ENCODE measurements at places on chromosomes 6 and 20. TPM values are rescaled to one million over a fixed set of nuclear protein-coding genes. Genes with fewer than 3 reads are reported as not detected.

LY6G6F gene
- 1.4 TPM for total RNA-seq

SDC4 gene
- total RNA-seq = 1.5 TPM

- DNase-seq = no peak
- H3K27me3 ChIP-seq = no peaks in the 10 kb centered on the region
- no peak overlapping the region for H3K27ac ChIP-seq
- H3K4me1 ChIP-seq = no peaks in the 10 kb centered on the region
These were observed 37.9 kb upstream of the RNF24 start for GRCh38 chr20:4053071-4053919.

DNA sequence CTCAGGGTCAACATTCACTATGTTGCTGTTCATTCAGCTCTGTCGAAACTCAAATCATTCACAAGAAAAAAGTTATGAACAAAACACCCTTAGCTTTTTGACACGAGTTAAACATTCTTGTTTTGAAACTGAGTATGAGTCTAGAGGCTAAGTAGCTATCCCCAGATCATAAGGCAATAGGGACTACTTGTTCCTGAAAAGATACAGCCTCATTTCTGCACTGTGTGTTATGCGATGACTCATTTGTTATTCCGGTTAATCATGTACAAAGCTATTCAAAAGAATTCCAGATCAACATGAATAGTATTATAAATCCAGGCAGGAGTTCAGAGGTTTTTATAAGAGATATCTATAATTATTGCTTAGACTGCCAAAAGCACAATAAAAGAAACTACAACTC is 908.0 kb downstream of the QKI start:
- no peak for DNase-seq
- H3K27ac ChIP-seq = no peak overlapping the region
- H3K4me1 ChIP-seq = no peaks in the 10 kb centered on the region
- H3K36me3 ChIP-seq = no peaks in the 10 kb centered on the region
- H3K27me3 ChIP-seq = no peaks in the 10 kb centered on the region
- no peak overlapping the region for H3K4me3 ChIP-seq

GRCh38 chr6:19424853-19425252 is 412.3 kb upstream of the ID4 start:
- no peak overlapping the region for H3K4me3 ChIP-seq
- H3K27ac ChIP-seq = no peak overlapping the region
- no peak for DNase-seq
- H3K27me3 ChIP-seq = no peaks in the 10 kb centered on the region
- H3K4me1 ChIP-seq = no peaks in the 10 kb centered on the region

DNA sequence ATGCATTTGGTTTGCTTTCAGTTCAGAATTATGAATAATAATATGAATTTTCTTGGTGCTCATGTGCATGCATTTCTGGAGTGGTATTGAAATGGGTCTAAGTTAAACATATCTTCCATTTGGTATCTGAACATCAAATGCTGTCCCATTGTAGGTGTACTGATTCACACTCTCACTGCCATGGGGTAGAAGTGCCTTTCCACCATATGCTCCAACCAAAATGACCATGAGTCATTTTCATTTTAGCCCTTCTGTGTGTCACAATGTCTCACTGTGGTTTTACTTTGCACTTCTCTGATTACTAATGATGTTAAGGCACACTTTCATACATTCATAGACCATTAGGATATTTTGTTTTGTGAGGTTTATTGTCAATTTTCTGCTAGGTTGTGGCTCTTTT is 211.9 kb downstream of the HAO1 start:
- no peaks in the 10 kb centered on the region for H3K27me3 ChIP-seq
- H3K36me3 ChIP-seq = no peaks in the 10 kb centered on the region
- no peaks in the 10 kb centered on the region for H3K4me1 ChIP-seq
- DNase-seq = no peak
- H3K4me3 ChIP-seq = no peak overlapping the region

DNA sequence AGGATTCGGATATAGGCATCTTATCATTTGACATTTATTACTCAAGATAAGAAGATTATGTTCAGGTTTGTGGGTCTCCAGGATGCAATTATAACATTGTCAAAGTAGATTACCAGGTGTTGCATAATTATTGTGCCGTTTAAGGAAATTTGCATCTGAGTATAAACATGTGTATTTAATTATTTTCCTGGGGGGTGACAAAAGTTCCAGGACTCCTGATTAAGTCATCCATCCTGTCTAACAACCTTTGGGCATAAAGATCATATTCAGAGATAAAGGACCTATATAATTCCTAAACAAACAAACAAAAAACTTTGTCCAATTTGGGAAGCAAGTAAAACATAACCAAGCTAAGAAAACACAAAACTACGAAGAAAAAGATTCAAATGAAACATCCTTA is 3.3 kb upstream of the PPP1R14C start:
- no peak for DNase-seq
- H3K4me3 ChIP-seq = no peak overlapping the region
- peaks cover 18% of the 10 kb centered on the region for H3K27me3 ChIP-seq
- H3K4me1 ChIP-seq = peaks cover 20% of the 10 kb centered on the region
- no peaks in the 10 kb centered on the region for H3K36me3 ChIP-seq

DNA sequence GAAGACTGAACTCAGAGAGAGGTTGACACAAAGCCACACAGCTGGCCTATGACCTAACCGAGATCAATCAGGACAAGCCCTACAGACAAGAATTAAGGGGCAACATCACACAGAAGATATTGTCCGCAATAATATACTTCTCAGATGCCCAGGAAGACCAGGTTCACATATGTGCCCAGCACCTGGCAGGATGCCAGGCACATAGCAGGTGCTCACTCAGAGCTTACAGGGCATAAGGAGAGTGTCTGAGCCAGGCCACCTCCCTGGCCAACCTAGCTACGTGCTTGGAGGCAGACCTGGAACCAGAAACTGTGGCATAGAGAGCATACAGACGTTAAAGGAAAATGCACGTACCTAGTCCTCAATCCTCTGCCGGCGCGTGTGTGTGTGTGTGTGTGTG is 87.0 kb upstream of the LRFN2 start:
- H3K27ac ChIP-seq = no peak overlapping the region
- H3K4me1 ChIP-seq = no peaks in the 10 kb centered on the region
- DNase-seq = no peak
- H3K27me3 ChIP-seq = no peaks in the 10 kb centered on the region
- no peak overlapping the region for H3K4me3 ChIP-seq
- H3K36me3 ChIP-seq = no peaks in the 10 kb centered on the region

GRCh38 chr6:165109011-165109410 is 200.4 kb downstream of the C6orf118 start:
- H3K4me3 ChIP-seq = no peak overlapping the region
- H3K4me1 ChIP-seq = no peaks in the 10 kb centered on the region
- DNase-seq = no peak
- no peaks in the 10 kb centered on the region for H3K27me3 ChIP-seq
- H3K27ac ChIP-seq = no peak overlapping the region

DNA sequence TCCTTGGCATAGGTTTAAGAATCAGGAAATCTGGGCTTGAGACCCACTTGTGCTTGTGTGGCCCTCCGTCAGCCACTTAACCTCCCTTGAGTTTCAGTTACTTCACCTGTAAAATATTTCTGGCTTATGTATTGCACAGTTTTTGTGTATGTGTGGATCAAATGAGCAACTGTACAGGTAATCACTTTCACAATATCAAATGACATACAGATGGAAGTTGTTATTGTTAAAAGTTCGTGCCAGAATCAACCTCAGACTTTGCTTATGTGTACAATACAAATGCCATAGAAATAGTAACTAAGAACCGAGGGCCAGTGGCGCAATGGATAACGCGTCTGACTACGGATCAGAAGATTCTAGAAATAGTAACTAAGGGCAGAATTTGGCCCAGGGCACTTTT is 65.6 kb upstream of the KIF13A start:
- no peak overlapping the region for H3K27ac ChIP-seq
- H3K36me3 ChIP-seq = no peaks in the 10 kb centered on the region
- H3K4me1 ChIP-seq = no peaks in the 10 kb centered on the region
- H3K27me3 ChIP-seq = no peaks in the 10 kb centered on the region
- no peak for DNase-seq

DNA sequence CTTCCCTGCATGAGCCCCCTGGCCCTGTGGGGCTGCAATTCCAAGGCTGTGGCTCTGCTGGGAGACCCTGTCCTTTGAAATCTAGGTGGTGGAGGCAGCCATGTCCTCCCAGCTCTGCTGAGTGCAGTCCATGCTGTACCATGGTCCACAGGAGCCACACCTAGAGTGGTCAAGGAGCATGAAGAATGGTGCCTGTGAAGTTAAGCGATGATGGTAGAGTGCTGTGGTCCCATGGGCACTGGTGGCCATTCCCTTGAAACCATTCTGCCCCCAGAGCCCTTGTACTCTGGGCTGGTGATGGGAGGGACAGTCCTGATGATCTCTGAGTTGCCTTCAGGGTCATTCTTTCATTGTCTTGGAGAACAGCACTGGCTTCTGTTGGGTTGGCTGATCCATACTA is 55.3 kb downstream of the EFCAB8 start:
- H3K4me3 ChIP-seq = no peak overlapping the region
- DNase-seq = no peak
- no peaks in the 10 kb centered on the region for H3K4me1 ChIP-seq
- no peaks in the 10 kb centered on the region for H3K27me3 ChIP-seq

DNA sequence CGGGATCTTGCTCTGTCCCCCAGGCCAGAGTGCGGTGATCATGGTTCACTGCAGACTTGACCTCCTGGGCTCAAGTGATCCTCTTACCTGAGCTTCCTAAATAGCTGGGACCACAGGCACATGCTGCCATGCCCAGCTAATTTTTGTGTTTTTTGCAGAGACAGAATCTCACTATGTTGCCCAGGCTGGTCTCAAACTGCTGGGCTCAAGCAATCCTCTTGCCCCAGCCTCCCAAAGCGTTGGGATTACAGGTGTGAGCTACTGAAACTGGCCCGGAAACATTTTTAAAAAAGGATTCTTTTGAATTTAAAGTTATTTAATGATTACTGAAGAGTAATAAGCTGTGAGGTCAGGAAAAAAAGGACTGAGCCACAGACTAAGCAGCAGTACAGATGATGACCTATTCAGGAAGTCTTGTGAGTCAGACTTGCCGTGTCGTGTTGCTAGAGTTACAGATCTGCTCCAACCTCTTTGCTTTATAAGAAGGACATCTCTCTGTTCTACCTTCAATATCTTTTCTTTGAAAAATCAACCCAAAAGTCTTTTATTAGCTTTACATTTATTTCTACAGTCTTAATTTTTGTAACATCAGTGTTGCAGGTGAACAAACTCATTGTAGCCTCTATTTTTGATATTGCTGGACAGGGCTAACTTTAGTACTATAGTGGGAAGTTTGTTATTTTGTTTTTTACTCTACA is 108.7 kb downstream of the NCOA3 start:
- no peak overlapping the region for H3K4me3 ChIP-seq
- peak; percentile 57 for DNase-seq
- peak overlapping the region; percentile 49 for H3K27ac ChIP-seq

DNA sequence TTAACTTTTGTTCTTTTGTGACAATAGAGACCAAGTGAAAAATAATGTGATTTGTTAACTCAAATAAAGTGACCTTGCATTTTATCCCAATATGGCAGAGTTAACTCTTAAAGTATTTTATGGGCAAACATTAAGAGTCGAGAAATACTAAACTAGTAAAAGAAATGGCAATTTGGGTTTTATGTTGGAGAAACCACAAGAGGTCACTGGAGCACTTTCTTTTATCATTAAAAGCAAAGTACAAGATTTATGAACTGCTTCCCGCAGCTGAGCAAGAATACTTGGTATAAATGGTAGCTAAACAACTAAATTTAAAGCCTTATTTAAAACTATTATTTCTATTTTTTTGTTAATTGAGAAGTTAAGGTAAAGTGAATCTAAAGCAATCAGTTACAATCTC is 33.5 kb upstream of the MCM9 start:
- no peaks in the 10 kb centered on the region for H3K4me1 ChIP-seq
- H3K36me3 ChIP-seq = no peaks in the 10 kb centered on the region
- no peak overlapping the region for H3K4me3 ChIP-seq
- no peaks in the 10 kb centered on the region for H3K27me3 ChIP-seq

GRCh38 chr6:25608558-25609174 is 43.3 kb upstream of the SCGN start:
- no peak overlapping the region for H3K27ac ChIP-seq
- H3K36me3 ChIP-seq = no peaks in the 10 kb centered on the region
- no peaks in the 10 kb centered on the region for H3K27me3 ChIP-seq

Measured in natural killer cell (primary cell).